Suprapubic skin (tissue), 4 donors: ENCODE measurements at places on chromosomes 13 and 19. TPM values are rescaled to one million over a fixed set of nuclear protein-coding genes. Genes with fewer than 3 reads are reported as not detected.

Gene CEACAM16
- not detected for total RNA-seq

Gene BEST2
- total RNA-seq, result 18.2 TPM

DNA sequence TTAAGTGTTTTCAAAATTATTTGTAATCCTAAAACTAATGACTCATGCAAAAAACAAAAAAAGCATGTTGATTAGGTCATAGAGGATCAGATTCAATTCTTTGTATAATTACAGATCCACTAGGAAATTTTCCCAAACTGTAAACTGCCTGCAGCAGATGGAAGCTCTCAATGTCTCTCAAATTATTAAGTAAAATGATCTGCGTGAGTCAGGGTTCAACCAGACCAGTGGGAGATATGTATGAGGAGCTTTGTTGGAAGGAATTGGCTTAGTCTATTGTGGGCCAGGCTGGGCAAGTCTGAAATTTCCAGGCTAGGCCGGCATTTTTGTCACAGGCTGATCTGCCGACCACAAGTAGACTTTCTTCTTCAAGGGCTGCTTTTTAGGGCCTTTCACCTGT is 14.4 kb upstream of the SACS start:
- H3K36me3 ChIP-seq, result no peaks in the 10 kb centered on the region
- no peak for DNase-seq
- no peak overlapping the region for H3K4me3 ChIP-seq
- H3K27me3 ChIP-seq, result no peaks in the 10 kb centered on the region
- no peak overlapping the region for H3K27ac ChIP-seq
- H3K4me1 ChIP-seq, result peaks cover 4% of the 10 kb centered on the region

- no peak overlapping the region for H3K4me3 ChIP-seq
- H3K36me3 ChIP-seq, result no peaks in the 10 kb centered on the region
- DNase-seq, result no peak
These were observed 151.6 kb upstream of the FREM2 start for GRCh38 chr13:38535261-38535660.

DNA sequence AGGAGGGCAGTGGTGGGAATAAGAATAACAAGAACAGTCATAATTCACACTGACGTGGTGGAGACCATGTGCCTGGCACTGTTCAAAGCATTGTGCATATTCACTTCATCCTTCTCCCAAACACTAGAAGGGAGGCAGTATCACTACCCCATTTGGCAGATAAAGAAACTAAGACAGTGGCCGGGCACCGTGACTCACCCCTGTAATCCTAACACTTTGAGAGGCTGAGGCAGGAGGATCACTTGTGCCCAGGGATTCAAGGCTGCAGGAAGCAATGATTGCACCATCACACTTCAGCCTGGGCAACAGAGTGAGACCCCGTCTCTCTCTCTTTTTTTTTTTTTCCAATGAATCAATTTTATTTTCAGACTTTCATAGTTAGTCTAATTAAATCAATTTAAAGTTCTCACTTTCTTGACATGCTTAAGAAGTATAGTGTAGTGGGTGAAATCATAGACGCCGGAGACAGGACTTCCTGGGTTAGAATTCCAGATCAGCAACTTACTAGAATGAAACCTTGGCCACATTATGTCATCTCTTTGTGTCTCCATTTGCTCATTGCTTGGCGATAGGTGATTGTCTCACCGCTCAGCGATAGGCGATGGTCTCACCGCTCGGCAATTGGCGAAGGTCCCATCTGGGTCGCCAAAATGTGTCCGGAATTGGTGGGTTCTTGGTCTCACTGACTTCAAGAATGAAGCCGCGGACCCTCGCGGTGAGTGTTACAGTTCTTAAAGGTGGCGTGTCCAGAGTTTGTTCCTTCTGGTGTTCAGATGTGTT is 5.3 kb upstream of the ATG4D start:
- no peaks in the 10 kb centered on the region for H3K27me3 ChIP-seq
- DNase-seq, result no peak
- H3K4me3 ChIP-seq, result no peak overlapping the region
